ENCODE measurements at places on chromosomes 2 and 18. TPM values are rescaled to one million over a fixed set of nuclear protein-coding genes. Genes with fewer than 3 reads are reported as not detected.

The MC4R gene
- 0.45 TPM for total RNA-seq

The GALR1 gene
- total RNA-seq, result under 0.01 TPM

The HOXD4 gene
- total RNA-seq, result not detected

The MALL gene
- total RNA-seq, result 0.10 TPM

The PAIP2B gene
- total RNA-seq, result 1.7 TPM

The SP110 gene
- 26.3 TPM for total RNA-seq

- DNase-seq, result no peak
Observed at GRCh38 chr2:83650161-83650560, 808.9 kb downstream of the SUCLG1 start.

GRCh38 chr2:158918452-158918851 is 50.0 kb upstream of the TANC1 start:
- DNase-seq, result no peak

DNA sequence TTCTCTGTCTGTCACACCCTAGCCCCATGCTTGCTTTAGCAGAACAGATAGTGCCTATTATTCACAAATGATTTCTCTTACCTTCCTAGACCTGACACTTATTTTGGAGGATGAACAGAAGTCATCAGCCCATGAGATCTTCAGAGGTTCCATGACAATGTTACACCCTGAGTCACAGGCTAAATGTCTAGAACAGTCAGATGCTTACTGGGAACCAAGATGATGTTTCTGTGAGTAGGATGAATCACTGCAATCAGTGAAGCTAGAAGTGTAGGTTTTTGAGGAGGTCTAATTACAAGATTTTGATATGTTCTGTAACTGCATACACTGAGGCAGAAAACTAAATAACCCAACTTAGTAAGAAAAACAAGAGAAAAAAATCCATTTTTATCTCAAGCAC is 123.0 kb upstream of the THUMPD2 start:
- DNase-seq, result no peak

Measured in H4 (cell line).